NCI-H446 treated with DMSO at 0.1 percent for 48 hours (cell line): ENCODE measurements at places on chromosomes 2 and 18.

- DNase-seq, result no peak
Observed at GRCh38 chr2:36672199-36672598, 24.3 kb upstream of the VIT start.

DNA sequence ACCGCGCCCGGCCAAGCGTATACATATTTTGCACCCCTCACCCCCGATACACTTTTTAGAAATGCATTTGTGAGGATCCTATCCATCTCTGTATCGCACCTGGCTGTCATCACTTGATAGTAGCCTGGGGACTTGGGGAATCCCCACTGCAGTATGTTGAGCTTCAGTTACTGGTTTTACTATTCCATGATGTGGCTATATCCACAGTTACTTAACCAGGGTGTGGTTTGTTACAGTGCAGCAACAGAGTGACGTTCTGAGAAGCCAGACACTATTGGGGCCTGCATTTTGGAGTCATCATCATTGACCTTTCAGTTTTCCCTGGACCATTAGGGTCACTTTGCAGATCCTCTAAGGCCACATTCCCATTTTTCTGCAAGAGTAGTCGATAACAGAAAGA is 212.7 kb downstream of the AGAP1 start:
- DNase-seq, result no peak

DNA sequence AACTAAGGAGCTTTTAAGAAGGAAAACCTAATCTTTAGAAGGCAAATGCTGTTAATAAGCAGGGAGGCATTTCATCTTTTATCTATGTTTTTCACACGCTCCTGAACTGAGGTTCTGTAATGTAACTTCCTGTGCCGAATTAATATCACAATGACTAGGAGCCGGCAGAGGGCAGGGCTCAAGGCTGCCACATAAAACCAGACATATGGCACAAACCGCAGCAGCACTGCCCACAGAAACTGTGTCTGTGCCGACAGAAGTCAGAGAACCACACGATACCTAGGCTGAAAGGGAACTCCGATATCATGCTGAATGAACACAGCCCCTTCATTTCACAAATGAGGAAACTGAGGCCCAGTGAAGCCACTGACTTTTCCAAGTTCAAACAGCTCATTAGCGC is 112.1 kb downstream of the EIPR1 start:
- DNase-seq, result no peak

DNA sequence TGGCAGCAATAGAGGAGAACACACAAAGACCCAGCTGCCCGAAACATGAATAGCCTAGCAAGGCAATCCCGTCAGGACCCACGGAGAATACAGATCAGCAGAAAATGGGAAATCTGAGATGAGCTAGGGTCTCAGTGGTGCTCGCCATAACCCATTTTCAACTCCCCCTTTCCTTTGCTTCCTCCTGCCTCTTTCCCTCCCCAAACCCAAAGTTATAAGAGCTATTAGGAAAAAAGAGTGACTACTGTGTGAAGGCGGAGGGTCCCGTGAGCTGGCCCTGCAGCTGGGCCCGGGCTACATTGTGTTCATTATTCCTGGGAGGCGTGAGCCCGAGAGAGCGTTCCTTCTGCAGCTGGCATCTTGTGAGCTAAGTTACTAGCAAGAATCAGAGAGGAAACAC is 118.4 kb downstream of the PID1 start:
- DNase-seq, result no peak

DNA sequence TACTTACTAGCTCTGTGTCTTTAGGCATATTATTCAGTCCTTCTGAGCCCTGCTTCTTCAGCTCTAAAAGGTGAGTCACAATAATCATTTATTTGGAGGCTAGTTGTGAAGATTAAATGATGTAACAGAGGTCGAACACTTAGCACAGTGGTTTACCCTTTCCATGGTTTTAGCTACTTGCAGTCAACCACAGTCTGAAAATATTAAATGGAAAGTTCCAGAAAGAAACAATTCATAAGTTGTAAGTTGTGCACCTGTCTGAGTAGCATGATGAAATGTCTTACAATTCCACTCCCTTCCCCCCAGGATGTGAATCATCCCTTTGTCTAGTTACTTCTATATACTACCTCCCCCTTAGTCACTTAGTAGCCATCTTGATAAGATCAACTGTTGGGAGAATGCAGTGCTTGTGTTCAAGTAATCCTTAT is 217.6 kb upstream of the THUMPD2 start:
- no peak for DNase-seq

- DNase-seq, result no peak
Observed at GRCh38 chr2:112827604-112828185, 8.9 kb downstream of the IL1B start.

DNA sequence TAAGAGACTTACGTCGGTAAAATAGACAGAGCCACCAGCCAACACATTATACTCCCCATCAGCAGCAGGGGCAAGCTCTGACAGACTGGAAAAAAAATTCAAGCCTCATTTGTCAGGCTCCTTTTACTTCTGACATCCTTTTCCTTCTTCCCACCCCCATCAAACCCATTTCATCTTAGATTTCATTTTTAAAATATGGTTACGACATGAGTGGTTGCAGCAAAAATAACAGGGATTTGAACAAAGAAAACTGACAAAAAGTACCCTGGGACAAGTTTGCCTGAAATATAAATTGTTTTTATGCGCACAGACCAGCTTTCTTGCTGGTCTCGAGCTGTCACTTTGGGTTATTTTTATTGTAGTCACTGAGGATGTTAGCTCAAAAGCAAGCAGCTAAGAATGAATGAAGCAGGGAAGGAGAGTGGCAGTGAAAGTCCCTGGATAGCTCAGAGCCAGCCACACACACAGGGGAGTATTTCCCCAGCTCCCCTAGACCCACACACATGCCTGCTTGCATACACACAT is 30.7 kb upstream of the LINC00305 start:
- DNase-seq, result no peak

GRCh38 chr2:237490009-237490711 is 3.1 kb downstream of the MLPH start:
- no peak for DNase-seq

DNA sequence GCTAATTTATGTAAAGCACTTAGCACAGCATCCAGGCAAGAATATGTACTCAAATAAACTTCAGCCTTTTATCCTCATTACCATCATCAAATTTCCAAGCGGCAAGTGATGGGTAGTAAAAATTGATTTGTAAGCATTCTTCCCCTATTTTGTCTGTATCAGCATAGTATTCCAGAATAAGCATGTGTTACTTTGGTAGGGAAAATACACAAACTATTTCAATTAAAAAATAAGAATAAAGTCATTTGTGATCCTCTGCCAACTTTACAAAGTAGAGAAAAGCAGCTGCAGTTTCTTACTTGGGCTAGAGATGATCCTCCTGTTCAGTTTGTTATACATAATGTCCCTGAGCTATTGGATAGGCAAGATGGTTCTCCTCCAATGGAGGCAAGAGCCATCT is 493.2 kb downstream of the ZEB2 start:
- no peak for DNase-seq

DNA sequence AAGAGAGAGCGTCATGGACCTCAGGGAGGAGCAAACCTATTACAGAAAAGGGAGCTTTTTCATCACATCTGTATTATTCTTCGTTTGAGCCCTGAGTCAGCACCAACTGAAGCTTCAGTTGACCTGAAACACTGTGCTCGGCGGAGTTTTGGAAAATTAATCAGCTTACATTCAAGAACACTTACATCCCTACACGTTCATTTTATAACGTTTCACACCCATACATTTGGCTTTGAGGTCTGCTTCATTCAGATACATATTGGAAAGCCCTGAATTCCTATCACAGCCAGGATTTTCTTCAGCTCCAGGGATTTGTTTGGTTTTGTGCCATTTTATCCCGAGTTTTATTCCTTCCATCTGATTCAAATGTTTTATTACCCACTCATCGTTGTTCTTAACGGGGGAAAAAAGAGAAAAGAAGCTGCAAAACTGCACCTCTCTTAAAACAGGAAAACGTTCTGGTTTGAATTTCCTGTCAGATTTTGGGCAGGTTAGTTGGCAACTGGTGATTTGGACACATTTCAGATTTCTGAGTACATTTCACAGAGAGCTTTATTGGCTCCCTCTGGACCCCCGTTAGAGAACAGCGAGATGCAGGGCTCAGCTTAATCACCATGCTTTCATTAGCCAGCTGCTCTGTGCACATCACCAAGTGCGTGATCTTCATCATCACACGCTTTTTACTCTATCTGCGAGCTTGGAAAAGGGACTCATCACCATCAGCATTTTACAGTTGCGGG is 88.8 kb downstream of the CDC42EP3 start:
- peak; percentile 75 for DNase-seq

DNA sequence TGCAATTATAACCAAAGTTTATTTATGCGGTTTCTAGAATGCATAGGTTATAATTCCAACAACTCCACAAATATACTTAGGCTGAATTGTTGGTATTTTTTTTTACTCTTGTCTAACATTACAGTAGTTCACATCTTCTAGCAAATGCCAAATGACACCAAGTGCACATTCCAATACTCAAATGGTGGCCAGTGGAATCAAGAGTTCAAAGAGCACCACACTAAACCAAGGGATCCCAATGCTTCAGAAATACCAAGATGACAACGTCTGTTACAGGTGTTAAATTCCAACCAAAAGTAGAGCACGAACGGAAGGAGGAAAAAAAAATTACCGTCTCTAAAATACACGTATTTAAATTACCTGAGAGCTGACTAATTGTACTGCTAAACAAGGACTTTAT is 136.2 kb downstream of the TMEM247 start:
- no peak for DNase-seq

GRCh38 chr18:49376046-49376445 is 84.4 kb downstream of the DYM start:
- no peak for DNase-seq

GRCh38 chr2:215906458-215906857 is 106.9 kb downstream of the MREG start:
- DNase-seq, result no peak

GRCh38 chr2:237456200-237456843 is 30.7 kb upstream of the MLPH start:
- DNase-seq, result no peak

GRCh38 chr18:9428301-9428706 is 47.0 kb upstream of the RALBP1 start:
- DNase-seq, result no peak

- DNase-seq, result no peak
Observed at GRCh38 chr2:150620855-150621254, 133.4 kb upstream of the RND3 start.

GRCh38 chr2:218194880-218195279 is 22.1 kb upstream of the ARPC2 start:
- DNase-seq, result no peak

GRCh38 chr2:236038096-236038495 is 130.1 kb downstream of the GBX2 start:
- DNase-seq, result no peak

GRCh38 chr2:38261569-38262068 is 115.5 kb downstream of the ATL2 start:
- no peak for DNase-seq

DNA sequence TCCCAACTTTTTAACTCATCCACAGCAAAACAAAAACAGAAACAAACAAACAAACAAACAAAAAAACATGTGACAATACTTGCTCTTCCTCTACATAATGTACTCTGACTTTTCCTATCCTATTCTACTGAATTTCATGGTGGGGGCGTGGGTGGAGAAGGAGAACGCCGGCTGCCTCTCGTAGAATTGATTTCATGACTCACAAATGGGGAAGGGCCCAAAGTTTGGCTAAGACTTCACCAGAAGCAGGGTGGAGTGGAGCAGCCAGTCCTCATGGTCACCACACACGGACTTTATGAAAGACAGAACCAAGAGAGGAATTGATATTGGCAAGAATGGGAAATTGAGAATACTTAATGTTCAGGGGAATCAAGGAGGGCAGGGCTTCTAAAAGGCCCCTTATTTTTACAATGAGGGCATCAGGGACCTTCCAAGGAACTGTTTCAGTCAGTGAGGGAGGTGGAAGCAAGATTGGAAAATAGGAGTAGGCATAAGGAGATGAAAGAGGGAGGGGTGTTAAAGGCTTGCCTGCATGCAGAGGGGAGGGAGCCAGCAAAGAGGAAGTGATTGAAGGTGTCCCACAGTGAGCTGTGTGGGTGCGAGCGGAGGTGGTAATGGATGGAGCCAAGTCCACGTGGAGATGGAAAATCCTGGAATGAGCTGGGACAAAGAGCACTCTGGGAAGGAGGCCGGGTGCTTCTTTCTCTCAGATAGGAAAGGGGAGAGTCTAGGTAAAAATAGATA is 27.9 kb downstream of the MARCHF4 start:
- no peak for DNase-seq

DNA sequence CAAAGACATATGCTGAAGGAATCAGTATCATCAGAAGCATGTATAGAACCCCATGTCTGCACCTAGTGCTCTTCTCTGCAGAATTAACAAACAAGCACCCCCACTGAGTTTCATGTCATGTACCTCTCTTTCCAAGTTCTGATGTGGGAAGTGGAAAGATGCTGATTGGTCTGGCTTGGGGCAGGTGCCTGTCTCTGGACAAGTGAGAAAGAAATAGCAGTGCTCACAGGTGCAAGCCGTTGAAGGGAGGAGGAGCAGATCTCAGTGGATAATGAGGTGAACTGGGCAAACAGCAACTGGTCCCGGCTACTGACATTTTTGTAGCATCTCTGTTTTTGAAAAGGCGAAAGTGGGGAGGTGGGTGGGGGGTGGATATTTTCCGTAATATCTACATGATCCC is 17.5 kb upstream of the ACVR1 start:
- DNase-seq, result no peak

GRCh38 chr2:168662651-168663208 is 139.7 kb upstream of the NOSTRIN start:
- peak; percentile 43 for DNase-seq

DNA sequence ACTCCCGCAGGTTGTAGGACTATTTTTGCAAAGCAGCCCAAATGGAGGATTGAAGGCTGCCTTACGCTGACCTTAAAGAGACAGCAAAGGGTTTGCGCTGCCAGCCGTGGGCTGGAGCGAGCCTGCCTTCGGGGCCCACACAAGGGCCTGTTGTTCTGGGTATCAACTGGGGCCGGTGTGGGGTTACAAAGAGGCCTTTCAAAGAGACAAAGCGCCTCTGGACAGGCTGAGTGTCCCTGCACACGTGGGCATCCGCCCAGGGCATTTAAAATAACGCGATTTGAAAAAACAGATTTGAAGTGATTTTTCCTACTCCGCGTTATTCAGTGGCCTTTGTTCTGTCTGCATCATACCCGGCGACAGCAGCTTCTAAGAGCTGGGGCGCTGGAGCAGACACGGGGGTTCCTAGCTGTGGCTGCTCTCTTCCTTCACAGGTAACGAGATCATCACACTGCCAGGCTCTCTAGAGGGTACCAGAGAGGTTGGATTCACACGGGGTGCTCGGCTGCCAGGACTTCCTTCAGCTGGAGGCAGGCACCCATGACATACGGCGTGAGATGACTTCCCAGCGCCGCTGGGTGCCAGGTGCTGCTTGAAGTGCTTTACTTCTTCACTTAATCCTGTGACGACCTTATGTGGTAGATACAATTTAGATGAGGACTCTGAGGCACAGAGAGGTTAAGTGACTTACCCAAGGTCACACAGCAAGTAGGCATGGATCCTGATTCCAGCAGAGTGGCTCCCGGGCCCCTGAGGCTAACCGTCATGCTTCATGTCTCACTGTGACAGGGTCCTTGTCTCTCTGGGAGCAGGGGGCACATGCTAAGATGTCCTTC is 32.2 kb downstream of the MAL start:
- DNase-seq, result no peak
